ENCODE measurements at places on chromosomes 3 and 15.

GRCh38 chr3:8987226-8987625 is 24.0 kb upstream of the RAD18 start:
- DNase-seq: no peak

GRCh38 chr3:4766716-4767499 is 212.3 kb upstream of the BHLHE40 start:
- DNase-seq: no peak

GRCh38 chr15:48447058-48447457 is 115.8 kb downstream of the DUT start:
- no peak for DNase-seq

GRCh38 chr15:86165265-86166211 is 85.9 kb downstream of the AGBL1 start:
- no peak for DNase-seq

GRCh38 chr3:144810160-144810559 is 838.5 kb downstream of the DIPK2A start:
- no peak for DNase-seq

GRCh38 chr3:13215940-13216546 is 142.8 kb upstream of the IQSEC1 start:
- DNase-seq: no peak

DNA sequence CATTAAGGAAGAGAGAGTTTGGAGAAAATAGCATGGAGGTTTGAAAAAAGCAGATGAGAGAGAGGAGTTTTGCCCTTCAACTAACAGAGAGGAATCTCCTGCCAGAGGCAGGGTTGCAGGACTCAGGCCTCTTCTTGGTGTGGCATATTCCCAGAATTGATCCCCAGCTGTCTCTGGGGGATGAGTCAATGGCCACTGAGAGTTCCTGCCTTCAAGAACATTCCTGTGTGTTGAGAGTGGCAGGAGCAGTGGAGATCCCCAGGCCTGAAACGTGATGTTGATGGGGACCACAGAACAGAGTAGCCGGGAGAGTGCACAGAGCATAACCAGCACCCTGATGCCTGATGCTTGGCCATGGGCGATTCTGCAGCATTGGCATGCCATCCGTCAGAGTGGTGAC is 348.4 kb upstream of the THBS1 start:
- no peak for DNase-seq

DNA sequence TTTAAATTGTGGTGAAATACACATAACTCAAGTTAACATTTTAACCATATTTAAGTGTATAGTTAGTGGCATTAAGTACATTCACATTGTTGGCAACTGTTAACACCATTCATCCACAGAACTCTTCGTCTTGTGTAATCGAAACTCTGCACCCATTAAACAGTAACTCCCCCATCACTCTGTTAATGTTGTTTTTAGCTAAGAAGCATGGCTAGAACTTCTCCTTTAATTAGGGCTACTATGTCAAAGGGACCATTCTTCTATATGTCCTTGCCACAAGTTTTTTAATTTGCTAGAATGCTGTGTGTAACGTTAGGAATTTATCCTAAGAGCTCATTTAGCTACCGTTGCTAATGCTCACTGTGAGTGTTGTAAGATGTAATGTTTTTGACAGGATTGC is 60.6 kb downstream of the MAP2K5 start:
- DNase-seq: no peak

GRCh38 chr15:99977929-99978328 is 244.7 kb upstream of the LYSMD4 start:
- DNase-seq: no peak

GRCh38 chr3:64207289-64208080 is 17.8 kb downstream of the PRICKLE2 start:
- no peak for DNase-seq

DNA sequence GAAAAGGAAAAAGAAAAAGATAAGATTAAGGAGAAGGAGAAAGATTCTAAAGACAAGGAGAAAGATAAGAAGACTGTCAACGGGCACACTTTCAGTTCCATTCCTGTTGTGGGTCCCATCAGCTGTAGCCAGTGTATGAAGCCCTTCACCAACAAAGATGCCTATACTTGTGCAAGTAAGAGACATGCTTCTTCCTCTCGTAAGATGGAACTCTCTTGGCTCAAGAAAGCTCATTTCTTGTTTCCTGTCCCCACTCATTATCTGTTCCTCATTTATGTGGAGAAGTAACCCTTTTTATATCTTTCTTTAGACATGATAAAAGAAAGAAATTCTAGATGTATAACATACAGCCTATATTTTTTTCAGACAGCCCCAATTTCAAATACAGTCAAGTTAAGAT is 101.4 kb downstream of the KLHL25 start:
- no peak for DNase-seq

All from cortex of kidney (tissue), 1 donor.